ENCODE measurements at places on chromosomes 6 and 20.

- no peak for DNase-seq
Observed at GRCh38 chr6:166559211-166559610, 27.3 kb downstream of the RAMACL start.

- no peak for DNase-seq
Observed at GRCh38 chr20:11197851-11198250, 524.1 kb upstream of the JAG1 start.

- no peak for DNase-seq
Observed at GRCh38 chr6:137150072-137150471, 23.4 kb downstream of the IL22RA2 start.

- no peak for DNase-seq
Observed at GRCh38 chr6:13228264-13229204, 99.8 kb downstream of the TBC1D7 start.

DNA sequence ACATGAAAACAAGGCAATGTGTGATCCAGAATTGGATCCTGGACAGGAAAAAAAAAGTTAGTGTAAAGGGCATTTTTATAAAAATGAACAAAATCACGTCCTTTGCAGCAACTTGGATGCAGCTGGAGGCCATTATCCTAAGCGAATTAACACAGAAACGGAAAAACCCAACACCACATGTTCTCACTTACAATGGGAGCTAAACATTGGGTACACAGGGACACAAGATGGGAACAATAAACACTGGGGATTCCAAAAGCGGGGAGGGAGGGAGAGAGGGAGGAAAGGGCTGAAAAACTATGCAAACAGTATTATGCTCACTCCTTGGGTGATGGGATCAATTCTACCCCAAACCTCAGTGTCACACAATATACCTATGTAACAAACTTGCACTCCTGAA lies 91.4 kb upstream of the BTBD3 start:
- no peak for DNase-seq

- no peak for DNase-seq
Observed at GRCh38 chr6:74597266-74597665, 608.6 kb downstream of the COL12A1 start.

DNA sequence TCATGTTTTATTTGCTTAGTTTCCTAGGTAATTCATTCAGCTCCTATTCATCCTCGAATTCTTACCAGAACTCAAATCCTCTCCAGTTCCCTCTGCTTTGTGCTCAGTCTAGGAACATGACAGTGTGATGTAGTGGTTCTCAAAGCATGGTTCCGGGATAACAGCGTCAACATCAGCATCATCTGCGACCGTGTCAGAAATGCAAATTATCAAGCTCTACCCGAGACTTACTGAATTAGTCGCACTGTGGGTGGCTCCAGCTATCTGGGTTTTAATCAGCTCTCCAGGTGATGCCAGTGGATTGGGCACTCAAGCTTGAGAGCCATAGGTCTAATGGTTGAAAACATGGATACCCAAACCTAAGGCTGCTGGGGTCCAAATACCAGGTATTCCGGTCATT lies 7.7 kb upstream of the STK35 start:
- DNase-seq, result no peak

DNA sequence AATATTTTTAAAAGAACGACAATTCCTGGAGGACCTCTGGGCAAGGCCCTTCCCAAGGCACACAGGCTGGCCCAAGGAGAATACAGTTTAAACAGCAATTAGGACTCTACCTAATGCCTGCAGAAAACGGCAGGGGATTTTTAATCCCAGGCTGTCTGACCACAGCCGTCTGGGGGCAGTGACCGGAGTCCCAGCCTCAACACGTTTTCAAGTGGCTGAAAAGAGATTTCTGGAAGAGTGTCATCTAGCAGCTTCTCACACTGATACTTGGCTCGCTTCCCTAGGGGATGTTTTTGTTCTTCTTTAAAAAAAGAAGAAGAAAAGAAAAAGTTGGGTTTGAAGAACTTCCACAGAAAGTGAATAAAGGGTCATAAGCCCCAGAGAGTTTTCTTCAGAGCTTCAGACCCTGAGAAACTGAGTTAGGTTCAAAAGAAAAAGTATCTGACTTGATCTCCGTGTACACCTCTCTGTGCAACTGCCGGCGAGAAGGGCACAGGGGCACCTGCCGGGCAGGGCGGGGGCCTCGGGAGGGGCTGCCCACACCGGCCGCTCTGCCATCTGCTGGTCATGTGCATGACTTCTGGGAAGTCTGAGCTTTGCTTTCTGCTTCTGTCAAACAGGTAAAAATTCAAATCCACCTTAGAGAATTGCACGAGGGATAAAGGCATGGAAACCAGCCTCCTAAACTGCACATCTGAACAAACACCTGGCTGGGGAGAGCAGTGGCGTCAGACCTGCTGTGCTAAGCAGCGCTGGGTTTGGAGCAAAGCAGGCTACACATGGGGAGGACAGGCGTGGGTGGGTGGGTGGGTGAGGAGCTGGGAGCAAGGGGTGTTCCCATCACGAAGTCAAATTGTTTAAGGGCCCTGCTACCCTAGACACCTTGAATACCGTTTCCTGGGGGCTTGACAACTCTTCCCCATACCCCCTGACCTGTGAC lies 33.0 kb downstream of the RRBP1 start:
- DNase-seq, result no peak

DNA sequence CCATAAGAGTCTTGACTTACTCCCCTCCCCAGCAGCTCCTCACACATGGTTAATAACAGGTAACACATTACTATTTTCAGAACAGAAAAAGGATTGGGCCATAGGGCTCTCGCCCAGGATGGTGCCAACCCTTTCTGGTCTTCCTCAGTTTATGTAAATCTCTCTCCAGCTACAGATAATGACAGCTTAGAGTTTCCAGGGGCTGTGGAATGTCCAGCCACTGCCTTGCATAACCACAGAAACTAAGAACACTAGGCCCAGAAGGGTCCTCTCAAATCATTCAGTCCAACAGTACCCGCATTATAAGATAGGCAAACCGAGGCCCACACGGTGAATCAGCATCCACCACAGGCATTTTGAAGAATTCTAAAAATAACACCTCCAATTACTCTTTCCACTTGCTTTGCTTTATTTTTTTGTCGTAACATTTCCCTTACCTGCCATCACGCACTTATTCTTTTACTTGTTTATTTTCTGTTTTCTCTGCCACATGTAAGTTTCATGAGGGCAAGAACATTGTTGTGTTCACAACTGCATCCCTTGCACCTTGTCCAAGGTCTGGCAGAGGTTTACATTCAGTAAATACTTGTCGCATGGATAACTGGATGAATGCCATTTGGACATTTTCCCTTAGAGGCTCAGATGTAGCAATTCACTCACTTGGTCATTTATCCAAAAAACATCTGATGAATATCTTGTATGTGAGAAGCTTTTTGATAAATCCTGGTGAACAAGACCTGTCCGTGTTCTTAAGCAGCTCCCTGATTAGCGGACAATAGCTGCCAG lies 6.4 kb upstream of the SDC4 start:
- DNase-seq, result no peak

DNA sequence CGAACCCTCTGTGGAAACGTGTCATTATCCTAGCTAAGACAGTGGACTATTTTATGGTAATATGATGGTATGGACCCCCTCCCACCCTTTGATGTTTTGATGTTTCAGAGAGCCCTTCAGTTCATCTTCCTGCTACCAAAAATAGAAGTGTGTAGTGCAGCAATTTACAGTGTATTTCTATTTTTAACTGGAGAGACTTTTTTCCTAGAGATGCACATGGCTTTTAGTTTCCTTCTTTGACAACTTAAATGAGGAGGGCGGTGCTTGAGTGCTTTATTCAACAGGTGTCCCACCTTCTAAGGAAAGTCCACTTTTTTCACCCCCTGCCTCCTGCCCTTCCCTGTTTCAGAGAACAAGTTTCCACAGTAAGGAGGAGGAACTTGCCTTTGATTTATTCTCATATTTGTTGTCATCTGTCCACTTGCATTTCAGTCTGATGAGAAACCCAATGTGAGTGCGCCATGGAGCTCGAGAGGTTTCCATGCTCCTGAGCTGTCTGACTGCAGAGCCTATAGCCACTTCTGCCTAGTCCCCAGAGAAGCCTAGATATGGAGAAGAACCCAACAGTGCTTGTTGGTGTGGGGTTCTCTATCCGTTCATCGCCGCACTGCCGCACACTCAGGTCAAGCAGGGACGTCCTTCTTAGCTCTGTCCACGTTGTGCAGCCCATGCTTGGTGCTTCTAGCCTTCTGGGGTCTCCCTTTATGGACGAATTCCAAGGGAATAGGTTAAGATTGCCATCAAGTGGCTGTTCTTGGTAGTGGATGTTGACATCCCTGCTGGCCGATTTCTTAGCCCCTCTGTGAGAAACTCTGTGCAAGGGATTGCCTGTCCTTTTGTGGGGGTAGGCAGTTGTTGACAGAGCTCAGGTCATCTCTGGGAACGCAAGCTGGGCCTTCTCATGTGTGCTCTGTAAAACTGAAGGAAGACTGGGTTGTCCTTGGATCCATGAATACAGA lies 144.2 kb downstream of the JARID2 start:
- DNase-seq, result peak; percentile 60

DNA sequence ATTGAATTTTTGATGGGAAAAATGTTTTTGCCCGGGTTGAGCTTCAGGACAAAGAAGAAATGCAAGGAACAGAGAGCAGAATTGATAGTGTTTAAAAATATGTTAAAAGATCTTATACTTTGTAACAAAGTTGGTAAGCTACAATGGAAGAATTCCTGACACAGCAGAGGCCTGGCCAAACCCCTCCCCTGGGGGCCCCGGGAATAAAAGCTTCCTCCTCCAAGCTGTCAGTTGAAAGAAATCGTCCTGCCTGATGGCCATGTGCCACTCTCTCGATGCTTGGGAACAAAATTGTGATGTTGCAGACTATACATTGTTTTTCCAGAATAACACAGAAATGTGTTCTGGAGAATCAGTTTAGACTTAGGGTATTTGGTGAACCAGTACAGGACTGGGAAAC lies 14.2 kb upstream of the TOX2 start:
- no peak for DNase-seq

DNA sequence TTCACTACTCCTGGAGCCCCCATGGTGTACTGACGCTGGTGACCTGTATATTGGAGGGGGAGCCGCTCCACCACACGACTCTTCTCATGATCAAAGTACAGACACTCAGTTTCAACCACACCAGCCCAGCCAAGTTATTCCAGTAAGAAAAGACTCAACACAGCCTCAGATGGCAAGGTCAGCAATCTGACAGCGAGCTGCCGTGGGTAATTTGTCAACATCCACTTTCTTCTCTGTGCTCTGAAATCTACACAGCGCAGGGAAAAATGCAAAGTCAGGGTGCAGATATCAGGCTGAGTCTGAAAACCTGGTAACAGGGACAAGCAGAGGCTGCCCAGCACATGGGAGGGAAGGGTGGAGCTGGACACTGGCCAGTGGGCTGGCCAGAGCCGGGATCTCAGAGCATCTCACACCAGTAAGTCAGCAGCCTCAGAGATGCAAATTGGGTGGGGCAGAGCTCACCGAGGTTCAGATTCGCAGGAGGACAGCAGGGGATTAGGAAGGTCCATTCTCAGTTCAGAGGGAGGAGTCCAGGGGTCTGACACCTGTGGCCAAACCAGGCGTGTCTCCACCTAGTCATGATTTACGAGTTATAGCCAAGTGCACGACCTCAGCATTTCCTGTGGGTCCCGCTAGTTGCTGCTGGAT lies 44.5 kb upstream of the RPS6KA2 start:
- no peak for DNase-seq

DNA sequence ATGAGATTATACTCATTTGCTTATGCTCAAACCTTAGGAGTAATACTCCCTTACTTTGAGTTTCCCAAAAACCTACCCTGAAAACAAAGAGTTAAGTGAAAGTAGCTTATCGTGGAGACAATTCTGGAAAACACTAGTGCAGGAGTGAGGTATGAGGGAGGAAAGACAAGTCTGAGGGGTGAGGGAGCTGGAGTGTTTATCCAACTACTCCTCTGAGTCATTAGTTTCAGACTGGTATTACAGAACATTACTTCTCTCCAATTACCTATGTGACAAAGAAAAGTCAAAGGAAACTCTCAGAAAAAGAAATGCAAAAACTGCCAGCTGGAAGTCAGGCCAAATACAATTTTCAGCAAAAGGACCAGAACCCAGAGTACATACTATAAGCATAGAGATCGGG lies 171.1 kb upstream of the SPTLC3 start:
- no peak for DNase-seq

DNA sequence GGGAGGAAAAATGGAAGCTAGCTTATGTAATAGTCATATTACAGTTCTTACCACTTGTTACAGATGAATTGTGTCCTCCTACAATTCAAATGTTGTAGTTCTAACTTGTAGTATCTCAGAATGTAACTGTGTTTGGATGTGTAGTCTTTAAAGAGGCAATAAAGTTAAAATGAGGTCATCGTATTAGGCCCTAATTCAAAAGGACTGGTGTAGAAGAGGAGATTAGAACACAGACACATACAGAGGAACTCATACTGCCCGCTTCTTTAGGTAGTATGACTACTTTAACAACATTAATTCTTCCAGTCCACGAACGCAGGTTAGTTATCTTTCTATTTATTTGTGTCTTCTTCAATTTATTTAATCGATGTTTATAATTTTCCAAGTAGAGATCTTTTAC lies 46.5 kb upstream of the TPD52L1 start:
- DNase-seq, result no peak
